ENCODE measurements at places on chromosomes 12 and 14. TPM values are rescaled to one million over a fixed set of nuclear protein-coding genes. Genes with fewer than 3 reads are reported as not detected.
A peak's percentile ranks its signal among the peaks of the same experiment; 100 is the strongest.

GRCh38 chr12:75742961-75743360, 231.6 kb upstream of the KRR1 start:
- DNase-seq, result no peak

GRCh38 chr14:29584992-29585391, 342.7 kb downstream of the PRKD1 start:
- DNase-seq, result peak; percentile 42

The ALX1 gene
- total RNA-seq, result not detected

DNA sequence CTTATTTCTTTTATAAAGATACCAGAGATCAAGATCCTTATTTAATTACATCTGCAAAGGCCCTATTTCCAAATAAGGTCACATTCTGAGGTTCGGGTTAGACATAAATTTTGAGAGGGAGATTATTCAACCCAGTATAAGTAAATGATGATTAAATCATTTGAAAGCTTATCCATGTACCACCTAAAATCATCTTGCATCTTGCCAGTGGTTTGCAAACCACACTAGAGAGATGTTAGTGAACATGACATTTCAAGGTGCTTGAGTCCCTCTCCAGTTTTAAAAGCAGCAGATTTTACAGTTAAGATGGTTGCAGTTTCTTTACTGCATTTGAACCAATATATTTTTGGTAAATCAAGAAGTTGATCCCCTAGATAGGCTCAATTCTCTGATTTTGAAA, 49.9 kb upstream of the TMPO start:
- DNase-seq, result no peak

- DNase-seq, result no peak
These were observed 69.2 kb upstream of the OSBPL8 start for GRCh38 chr12:76628745-76629144.

DNA sequence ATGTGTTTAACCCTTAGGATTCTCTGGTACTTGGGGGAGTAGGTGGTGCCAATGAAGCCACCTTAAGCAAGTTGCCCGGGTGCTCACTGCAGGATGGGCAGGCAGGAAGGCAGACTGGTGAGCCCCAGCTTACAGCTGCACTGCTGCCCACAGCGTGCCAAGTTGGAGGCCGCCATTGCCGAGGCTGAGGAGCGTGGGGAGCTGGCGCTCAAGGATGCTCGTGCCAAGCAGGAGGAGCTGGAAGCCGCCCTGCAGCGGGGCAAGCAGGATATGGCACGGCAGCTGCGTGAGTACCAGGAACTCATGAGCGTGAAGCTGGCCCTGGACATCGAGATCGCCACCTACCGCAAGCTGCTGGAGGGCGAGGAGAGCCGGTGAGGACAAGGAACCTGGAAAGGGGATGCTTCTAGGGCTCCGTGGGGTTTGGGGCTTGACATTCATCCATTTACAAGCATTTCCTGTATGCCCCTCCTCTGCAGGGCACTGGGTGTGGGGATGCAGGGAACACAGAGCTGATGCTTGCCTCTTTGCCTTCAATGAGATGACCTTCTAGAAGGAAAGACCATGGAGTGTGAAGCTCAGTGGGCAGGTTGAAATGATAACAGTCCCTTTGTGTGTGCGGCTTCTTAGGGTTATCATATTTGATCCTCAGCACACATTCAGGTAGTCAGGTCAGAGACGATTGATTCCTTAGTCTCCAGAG, 12.4 kb downstream of the KRT7 start:
- DNase-seq, result no peak

DNA sequence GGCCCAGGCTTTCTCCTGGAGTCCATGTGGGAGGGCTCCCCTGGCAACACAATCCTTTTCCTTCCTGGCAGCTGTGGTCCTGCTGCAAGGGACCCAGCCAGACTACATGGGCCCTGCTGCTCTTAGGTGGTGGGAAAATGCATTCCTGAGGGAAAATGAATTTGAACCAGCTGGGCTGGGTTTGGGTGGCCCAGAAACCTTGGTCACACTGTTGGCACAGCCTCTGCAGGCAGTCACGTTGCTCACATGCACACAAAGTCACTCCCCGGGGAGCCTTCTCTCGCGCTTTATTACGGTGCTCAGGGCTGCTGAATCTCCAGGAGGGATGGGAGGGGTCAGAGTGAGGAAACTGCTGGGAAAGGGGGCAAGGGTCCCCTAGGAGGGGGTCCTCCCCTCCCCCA, 17.2 kb downstream of the PLEKHG3 start:
- DNase-seq, result peak; percentile 56

The VRK1 gene
- total RNA-seq, result 7.5 TPM

DNA sequence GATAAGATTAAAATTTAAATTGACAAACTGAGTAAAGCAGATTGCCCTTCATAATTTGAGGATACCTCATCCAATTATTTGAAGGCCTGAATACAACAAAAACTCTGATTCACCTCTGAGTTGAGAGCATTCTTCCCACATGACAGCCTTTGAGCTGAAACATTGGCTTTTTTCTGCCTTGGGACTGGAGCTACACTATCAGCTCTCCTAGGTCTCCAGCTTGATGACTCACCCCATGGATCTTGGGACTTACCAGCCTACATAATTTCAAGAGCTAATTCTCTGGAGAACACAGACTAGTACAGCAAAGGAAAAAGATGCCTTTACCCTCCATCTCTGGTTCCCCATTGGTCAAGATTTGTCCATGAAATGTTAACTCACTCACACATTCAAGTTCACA, 555.1 kb downstream of the FOXG1 start:
- DNase-seq, result no peak

The TMEM63C gene
- total RNA-seq, result not detected

DNA sequence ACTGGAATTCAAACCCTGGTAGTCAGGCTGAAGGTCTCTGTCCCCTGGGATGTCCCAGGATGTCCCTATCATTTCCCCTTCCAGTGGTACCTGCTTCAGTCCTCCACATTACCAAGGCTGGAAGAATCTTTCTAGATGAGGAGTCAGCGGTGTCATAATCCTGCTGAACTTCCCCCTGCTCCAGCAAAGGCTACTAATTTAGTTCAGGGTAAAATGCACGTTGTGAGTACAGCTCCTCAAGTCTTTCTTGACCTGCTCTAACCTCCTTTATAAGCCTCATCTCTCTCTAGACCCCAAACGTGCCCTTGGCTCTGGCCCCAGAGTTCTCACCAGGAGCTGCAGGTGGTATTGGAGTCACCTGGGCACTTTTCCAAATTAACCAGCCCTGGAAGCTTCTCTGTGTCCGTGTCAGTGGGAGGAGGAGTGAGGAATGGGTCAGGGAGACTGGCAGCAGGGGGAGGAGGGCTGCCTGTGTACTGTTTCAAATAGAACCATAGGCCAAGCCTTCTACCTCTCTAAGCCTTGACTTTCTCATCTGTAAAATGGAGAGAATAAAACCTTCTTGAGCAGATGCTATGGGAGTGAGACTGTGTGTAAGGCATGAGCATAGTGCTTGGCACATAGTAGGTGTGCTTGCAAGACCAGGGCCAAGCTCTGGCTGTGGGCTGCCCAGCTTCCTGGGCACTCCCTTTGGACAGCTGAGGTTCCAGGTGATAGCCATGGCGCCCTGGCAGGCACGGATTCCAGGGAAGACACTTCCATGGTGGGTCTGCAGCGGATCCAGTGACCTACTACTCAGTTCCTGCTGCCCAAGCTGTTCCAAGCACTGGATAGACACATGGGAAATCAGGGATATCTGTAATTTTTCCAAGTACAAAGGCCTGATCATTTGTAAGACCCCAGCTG, 24.5 kb downstream of the ASB2 start:
- DNase-seq, result no peak

- DNase-seq, result no peak
These were observed 33.1 kb downstream of the CLMN start for GRCh38 chr14:95286645-95287044.

GRCh38 chr12:65407388-65408149, 129.1 kb downstream of the MSRB3 start:
- DNase-seq, result no peak

The PRH2 gene
- total RNA-seq, result not detected

DNA sequence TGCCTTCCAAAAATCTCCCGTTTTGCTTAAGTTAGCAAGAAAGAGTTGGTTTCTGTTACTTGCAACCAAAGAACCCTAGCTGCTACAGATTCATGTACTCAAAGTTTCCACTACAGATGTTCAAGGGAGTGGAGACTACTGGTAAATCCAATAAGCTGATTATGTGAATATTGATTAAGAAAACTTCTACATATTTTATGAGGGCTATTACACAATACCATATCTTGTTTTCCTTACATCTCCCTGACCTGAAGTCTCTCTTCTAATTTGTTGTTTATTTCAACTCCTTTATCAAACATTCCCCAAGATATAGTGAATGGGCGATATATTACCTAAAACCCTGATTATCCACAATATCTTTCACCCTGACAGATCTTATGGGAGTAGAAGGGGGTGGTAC, 164.4 kb upstream of the PLXNC1 start:
- DNase-seq, result no peak

The RPS26 gene
- 28.5 TPM for total RNA-seq

The RNASE7 gene
- not detected for total RNA-seq

GRCh38 chr14:27270716-27271115, 672.9 kb upstream of the NOVA1 start:
- DNase-seq, result no peak

- no peak for DNase-seq
These were observed 69.5 kb downstream of the ACSS3 start for GRCh38 chr12:81147292-81147919.

DNA sequence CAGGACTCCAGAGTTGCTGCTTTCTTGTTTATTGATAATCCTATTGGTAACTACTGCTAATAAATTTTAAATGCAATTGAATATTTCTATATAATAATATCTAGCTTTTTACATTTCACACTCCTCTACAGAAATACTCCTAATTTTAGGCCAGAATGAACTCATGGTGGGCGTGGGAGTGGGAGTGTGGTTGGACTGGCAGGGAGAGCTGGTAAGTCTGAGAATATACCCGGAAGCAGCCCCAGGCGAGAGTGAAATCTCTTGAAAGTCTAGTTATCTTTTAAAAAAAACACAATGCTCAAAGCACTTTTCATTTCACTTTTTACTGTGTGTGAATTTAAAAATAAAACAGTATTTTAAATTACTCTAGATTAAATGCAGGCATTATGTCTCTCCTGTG, 4.7 kb downstream of the TMEM263 start:
- DNase-seq, result no peak

GRCh38 chr14:72416892-72417291, 477.0 kb downstream of the DPF3 start:
- DNase-seq, result no peak

DNA sequence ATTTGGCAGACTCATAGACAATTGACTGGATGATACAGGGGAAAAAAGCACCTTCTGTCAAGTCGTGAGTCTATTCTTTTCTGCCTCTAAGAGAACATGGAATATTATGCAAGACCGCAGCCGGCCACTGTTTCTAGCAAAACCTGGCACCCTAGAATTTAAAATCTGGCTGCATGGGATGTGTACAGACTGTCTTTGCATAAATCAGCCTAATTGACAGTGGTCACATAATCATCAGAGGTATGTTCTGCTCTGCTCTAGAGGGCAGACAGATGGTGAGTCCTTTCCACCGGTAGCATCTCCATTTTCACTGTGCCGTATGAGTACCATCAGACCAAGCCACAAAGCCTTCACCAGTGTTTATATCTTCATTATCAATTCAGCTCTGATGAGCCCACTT, 80.6 kb downstream of the KCNK10 start:
- DNase-seq, result no peak

DNA sequence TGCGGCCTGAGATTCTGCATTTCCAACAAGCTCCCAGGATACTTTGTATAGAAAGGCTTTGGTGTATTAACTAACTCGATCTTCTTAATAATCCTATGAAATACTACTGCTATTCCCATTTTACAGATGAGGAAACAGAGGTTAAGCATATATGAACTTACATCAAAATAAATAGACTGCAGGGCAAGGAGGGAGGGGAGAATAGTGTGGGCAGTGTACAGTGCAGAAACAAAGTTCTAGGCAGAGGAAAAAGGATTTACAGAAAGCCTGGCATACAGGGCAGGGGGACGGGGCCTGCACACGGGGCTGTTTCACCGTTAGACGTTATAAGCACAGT, 19.0 kb downstream of the NINJ2 start:
- DNase-seq, result no peak

GRCh38 chr12:116492703-116493324, 66.4 kb upstream of the MAP1LC3B2 start:
- no peak for DNase-seq

DNA sequence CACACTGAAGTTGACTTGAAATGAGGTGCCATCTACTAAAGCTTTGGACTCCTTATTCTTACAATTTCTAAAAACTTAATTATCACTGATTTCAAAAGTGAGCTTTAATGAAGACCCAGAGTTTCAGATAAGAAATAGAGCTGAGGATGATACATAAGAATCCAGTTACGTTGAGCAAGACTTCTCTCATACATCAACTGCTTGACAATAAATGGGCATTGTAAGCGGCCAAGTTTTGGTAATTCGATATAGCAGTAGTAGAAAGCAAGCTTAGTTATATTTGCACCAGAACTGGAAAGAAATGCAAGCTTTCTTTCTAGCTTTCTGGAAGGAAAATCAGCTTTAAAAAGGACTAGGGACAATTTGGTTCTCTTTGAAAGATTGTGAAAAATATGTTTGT, 1359.6 kb downstream of the FSCB start:
- no peak for DNase-seq

The GUCY2C gene
- not detected for total RNA-seq

GRCh38 chr12:46628176-46628575, 197.6 kb downstream of the SLC38A4 start:
- no peak for DNase-seq

The CLEC14A gene
- 31.8 TPM for total RNA-seq
